Stimulated activated CD8-positive, alpha-beta memory T cell treated with anti-CD3 and anti-CD28 coated beads, Interleukin-15, amount 100 ng/mL, for 24 hours (primary cell): ENCODE measurements at places on chromosomes 11 and 22.

DNA sequence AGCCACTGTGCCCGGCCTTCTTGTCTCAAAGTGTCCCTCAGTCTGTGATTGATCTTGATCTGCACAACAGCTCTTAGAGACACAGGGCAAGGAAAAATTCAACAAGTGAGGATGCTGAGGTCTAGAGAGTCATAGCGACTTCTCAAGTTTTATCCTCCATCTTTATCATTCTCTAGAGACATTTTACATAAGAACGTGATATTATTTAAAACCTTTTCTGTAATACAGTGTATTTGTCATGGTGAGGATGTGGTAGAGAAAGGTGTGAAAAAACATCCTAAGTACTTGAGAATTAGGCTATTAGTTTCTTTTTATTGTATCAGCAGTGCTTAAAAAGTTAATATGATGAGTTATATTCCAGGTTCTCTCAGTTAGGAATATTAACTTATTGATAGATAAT, 50.2 kb downstream of the EMSY start:
- DNase-seq = no peak

GRCh38 chr22:44483878-44484277, 14.2 kb downstream of the RTL6 start:
- DNase-seq = no peak

GRCh38 chr22:49660794-49661781, 166.6 kb downstream of the BRD1 start:
- DNase-seq = no peak

DNA sequence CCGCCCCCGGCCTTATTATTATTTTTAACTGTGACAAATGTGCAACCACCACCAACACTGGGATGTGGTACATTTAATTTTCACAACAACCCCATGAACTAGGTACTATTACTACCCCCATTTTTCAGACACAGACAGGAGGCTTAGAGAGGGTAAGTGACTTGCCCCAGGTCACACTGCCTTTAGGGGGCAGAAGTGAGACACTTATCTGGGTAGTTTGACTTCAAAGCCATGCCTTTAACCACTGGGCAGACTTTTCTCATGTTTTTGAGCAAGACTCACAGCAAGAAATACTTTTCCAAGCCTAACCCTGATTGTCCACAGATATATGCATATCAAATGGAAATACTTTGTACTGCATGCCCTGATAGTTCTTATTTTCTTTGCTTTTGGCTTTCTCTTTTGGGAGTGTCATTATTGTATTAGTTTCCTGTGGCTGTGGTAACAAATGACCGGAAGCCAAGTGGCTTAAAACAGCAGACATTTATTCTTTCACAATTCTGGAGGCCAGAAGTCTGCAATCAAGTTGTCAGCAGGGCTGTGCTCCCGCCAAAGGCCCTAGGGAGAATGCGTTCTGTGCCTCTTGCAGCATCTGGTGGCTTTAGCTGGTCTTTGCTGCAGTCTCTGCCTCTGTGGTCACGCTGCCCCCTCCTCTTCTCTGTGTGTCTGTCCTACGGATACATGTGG, 110.8 kb downstream of the GRIK4 start:
- no peak for DNase-seq

GRCh38 chr11:33211153-33211552, 46.0 kb upstream of the HIPK3 start:
- no peak for DNase-seq

DNA sequence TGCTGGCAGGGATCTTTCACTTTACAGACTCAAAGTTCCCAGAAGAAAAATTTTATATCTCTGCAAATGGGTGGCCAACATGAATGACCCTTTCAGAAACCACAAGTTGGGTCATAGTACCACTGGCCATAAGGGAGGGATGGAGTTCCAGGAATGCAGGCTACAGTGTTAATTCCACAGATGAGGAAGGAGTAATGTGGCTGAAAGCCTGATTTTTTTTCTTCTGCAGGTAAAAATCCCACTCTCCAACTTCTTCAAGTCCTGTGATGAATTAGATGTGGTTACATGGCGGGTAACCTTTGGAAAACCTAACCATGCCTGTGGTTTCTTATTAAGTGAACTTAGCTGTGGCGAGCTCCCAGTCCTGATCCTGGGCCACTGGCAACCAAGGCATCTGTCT, 103.2 kb downstream of the SLC1A2 start:
- DNase-seq = no peak

- no peak for DNase-seq
These were observed 38.0 kb downstream of the SOX6 start for GRCh38 chr11:16318320-16318719.

DNA sequence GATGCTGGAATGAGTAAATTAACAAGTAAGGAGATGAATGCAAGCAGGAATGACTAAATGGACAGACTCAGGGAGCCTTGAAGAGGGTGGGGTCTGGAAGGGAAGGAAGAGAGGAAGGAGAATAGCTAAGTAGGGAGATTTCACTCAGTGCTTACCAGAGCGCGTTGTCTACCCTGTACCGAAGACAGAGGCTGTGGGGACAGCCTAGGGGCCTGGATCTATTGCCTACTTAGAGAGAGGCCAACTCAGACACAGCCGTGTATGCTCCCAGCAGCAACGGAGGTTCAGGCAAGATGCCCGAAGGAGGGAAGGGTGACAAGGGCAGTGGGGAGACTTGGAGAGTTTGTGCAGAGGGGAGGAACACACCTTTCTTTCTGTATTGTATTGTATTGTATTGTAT, at the start of gene FOLR2:
Gene FOLR2, plus strand, starts transcription at position 157 of the 400 bp plus-strand sequence. CDS start 1,791 bp downstream, outside the sequence.
- DNase-seq = no peak
